ENCODE measurements at places on chromosomes 11 and 22.
A peak's percentile ranks its signal among the peaks of the same experiment; 100 is the strongest.

- peak; percentile 12 for DNase-seq
Observed at GRCh38 chr22:43554259-43554636, 142.4 kb downstream of the MPPED1 start.

- DNase-seq: no peak
Observed at GRCh38 chr11:14082338-14082737, 119.8 kb downstream of the SPON1 start.

DNA sequence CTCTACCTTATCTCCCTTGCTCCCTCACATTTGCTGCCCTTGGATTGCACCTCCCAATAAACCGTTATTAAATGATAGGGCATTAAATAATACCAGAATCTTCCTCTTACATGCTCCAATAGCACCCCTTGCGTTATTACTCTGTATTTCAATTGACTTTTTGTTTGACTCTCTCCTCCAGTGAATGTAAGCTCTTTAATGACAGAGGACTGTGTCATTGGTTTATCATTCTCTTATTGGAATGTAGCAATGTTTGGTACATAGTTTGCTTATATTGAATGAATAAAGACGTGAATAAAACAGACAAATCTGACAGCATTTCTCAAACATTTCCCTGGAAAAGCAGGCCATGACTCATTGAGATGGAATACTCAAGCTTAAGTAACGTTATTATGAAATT, 8.7 kb upstream of the MPEG1 start:
- DNase-seq: no peak

- no peak for DNase-seq
Observed at GRCh38 chr11:64071849-64072248, 36.1 kb downstream of the FLRT1 start.

GRCh38 chr22:45344334-45344733, 34.6 kb downstream of the FAM118A start:
- DNase-seq: no peak

GRCh38 chr22:21628386-21629254, 1.2 kb downstream of the YDJC start:
- no peak for DNase-seq

DNA sequence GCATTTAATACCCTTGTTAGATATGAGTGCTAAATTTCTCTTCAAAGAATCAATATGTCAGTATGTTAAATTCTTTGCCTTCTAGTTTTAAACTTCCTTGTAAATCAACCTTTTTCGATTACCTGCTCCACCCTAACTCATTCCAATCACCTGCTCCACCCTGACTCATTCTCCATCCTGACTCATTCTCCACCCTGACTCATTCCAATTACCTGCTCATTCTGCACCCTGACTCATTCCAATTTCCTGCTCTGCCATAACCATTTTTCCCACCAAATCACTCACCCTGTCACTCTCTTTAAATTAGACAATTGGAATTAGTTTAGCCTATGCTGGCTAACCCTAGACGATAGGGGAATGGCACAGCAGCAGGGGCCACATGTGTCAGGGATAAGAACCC, 519.5 kb upstream of the LRRC4C start:
- no peak for DNase-seq

GRCh38 chr11:19714387-19715363, 2.0 kb downstream of the NAV2 start:
- no peak for DNase-seq

DNA sequence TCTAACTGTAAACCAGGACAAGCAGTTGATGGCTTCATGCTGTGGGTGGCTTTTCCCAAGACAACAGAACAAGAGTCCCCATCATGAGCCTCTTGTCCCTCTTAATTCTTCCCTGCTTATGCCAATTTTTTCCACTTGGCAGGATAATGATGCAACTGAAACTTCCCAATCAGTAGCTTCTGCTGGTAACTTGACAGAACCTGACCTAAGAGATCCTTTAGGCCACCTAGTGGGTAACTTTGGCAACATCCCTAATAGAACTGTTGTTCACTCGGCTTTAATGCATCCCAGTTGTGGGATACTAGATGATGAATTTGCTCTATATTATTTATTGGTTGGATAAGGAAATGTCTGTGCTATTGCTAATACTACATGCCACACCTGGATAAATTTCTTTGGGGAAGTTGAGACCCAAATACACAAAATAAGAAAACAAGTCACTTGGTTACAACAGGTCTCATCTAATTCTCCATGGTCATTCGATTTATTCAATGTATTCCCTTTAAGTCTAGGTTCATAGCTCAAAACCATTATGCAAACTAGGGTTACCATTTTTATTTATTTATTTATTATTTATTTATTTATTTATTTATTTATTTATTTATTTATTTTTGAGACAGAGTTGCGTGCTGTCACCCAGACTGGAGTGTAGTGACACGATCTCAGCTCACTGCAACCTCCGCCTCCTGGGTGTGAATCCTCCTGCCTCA, 41.4 kb upstream of the NFAM1 start:
- DNase-seq: no peak

GRCh38 chr11:92659793-92660192, 309.7 kb upstream of the MTNR1B start:
- DNase-seq: no peak

GRCh38 chr22:33772745-33773144, 147.5 kb downstream of the LARGE1 start:
- DNase-seq: no peak

- no peak for DNase-seq
Observed at GRCh38 chr11:33290319-33290718, 33.1 kb downstream of the HIPK3 start.

DNA sequence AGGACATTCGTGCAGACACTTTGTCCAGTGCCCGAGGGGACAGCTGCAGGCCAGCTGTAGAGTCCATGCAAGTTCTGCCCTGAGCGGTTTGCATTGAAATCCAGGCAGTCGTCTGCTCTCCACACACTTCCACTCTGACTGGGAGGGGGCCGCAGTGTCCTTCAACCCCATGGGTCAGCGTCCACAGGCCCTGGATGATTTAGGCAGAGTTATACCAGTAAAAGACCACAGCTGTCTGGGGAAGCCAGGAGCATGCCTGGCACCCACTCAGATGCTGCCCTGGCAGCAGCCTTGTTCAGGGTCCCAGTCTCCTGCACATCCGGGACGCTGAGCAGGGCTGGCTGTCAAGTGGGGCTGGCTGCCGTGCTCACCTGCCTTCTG, 26.5 kb downstream of the KRTAP5-5 start:
- no peak for DNase-seq

- DNase-seq: no peak
Observed at GRCh38 chr22:38137876-38138687, 27.6 kb upstream of the BAIAP2L2 start.

- no peak for DNase-seq
Observed at GRCh38 chr22:50082961-50083461, 2.2 kb downstream of the MLC1 start.

DNA sequence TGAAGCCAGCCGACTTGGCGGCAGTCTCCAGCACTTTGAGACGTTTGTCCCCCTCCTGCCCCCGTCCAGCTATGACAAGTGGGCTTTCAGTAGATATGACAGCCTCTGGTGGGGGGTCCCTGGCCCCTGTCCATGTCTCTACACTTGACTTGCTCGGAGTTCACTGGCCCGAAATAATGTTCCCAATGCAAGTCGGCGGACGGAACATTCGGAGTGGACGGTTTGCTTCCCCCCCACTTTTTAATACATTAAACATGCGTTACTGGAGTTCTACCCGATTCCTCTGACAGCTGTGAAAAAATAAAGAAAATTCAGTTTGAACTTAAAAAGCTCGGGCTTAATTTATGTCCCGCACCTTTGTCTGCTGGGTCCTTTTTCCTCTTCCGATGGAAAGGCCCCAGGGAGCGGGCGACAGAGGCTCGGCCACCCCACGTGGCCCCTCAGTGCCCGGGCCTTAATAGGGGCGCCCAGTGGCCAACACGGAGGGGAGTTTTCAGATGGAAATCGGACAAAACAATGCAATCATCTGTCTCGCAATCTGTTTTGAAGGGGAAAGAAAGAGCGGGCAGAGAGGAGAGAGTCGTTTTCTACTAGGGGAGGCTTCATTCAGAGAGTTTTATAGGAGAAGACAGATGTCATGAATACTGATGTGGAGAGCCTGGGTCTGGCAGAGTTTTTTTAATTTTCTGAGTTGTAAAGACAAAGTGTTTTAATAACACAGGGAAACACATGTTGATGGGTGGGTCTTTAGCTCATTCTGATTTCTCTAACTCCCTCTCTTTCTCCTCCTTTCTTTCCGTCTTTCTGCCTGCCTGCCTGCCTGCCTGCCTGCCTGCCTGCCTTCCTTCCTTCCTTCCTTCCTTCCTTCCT, 50.2 kb downstream of the SMIM38 start:
- DNase-seq: no peak

GRCh38 chr11:19721176-19721575, 8.5 kb downstream of the NAV2 start:
- DNase-seq: no peak

DNA sequence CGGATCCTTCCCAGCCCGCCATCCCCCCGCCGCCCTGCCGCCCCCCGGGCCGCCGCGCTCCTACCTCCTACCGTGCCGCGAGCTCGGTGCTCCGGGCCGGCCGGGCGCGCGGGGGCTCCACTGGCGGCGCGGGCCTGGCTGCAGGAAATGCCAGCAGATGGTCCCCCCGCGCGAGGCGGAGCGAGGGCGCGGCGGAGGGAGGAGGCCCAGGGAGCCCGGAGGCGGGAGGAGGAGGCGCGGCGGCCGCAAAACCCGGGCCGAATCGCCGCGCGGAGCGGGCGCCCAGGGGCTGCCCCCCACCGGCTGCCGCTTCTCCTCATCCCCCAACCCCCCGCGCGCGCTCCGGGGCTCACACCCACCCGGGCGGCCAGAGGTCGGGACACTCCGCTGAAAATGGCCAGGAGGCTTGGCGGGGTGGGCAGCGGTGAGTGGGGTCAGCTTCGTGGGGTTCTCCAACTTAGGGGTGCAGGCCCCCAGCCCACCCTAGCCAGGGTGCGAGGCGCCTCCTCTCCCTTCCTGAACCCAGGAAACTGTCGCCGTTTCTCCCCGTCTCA, at the start of gene OSBPL5:
Gene OSBPL5 (minus strand): TSS at position 159 of the 554 bp plus-strand sequence. CDS start 36,162 bp downstream, outside the sequence.
- DNase-seq: no peak

- DNase-seq: no peak
Observed at GRCh38 chr11:43250309-43250708, 61.5 kb upstream of the API5 start.

- DNase-seq: no peak
Observed at GRCh38 chr22:38524429-38524828, 18.3 kb upstream of the DDX17 start.

DNA sequence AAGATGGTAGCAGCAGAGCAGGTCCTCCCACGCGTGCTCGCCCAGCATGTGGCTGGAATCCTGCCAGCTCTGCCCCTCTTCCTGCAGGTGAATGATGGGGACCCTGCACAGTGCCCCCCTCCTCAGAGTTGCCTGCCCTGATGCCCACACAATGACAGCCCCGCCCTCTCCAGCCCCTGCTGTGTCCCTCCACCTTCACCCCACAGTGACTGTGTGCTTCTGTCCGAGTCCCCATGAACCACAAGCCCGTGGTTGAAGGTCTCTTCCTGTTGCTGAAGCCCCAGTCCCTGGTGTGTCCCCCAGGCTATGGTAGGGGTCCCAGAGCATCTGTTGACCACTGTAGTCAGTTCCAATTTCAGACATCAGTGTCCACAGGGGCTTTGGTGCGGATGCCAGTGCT, 71.0 kb downstream of the BRD1 start:
- DNase-seq: no peak

- DNase-seq: no peak
Observed at GRCh38 chr11:43751726-43752125, 71.2 kb downstream of the HSD17B12 start.

- no peak for DNase-seq
Observed at GRCh38 chr11:27914080-27914479, 193.9 kb downstream of the KIF18A start.

DNA sequence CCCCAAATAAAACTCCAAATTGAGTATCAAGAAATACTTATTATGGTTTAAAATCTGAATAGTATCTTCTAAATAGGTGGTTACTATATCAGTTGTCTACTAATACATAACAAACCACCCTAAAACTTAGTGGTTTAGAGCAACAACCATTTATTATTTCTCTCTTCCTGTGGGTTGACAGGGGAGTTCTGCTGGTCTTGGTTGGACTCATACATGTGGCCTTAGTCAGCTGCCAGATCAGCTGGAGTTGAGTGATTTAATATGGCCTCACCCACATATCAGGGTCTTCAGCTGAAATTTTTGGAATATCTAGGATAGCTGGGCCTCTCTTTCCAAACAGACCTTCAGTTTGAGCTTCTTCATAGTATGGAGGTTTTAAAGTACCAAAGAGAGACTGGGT, 34.5 kb downstream of the C11orf65 start:
- no peak for DNase-seq

GRCh38 chr22:23037429-23038333, 32.6 kb upstream of the GNAZ start:
- DNase-seq: no peak

GRCh38 chr11:30992513-30992849, 377.1 kb downstream of the DCDC1 start:
- no peak for DNase-seq

GRCh38 chr22:33461698-33462434, 403.7 kb upstream of the SYN3 start:
- DNase-seq: no peak

GRCh38 chr11:30046578-30046945, 29.7 kb upstream of the KCNA4 start:
- no peak for DNase-seq

GRCh38 chr11:24748261-24748660, 251.4 kb downstream of the LUZP2 start:
- no peak for DNase-seq

- DNase-seq: no peak
Observed at GRCh38 chr11:59918987-59919589, 19.1 kb upstream of the OOSP1 start.

DNA sequence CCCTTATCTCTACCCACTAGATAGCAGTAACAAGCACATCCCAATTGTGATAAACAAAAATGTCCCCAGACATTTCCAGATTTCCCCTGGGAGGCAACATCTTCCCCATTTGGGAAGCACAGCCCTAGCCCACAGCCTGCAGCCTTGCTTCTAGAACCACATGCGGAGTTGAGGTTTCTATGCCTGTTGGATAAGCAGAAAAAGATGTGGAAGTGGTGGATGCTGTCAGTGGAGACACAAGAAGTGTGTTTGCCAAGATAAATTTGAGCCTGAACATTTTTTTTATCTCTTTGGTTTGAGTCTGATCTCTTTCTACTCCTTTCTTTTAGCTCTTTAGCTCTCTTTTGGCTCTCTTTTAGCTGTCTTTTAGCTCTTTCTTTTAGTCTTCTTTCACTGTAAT, 884.5 kb downstream of the NTM start:
- DNase-seq: no peak

- DNase-seq: no peak
Observed at GRCh38 chr22:27896245-27896644, 22.8 kb downstream of the PITPNB start.

- DNase-seq: no peak
Observed at GRCh38 chr22:36860017-36860416, 789 bp upstream of the NCF4 start.
